ENCODE measurements at places on chromosomes 13 and 19. TPM values are rescaled to one million over a fixed set of nuclear protein-coding genes. Genes with fewer than 3 reads are reported as not detected.

ALOX5AP gene
- 10.7 TPM for total RNA-seq

SMIM44 gene
- not detected for total RNA-seq

DMKN gene
- 131 TPM for total RNA-seq

SLC7A9 gene
- total RNA-seq = 0.70 TPM

TSSK6 gene
- 3.4 TPM for total RNA-seq

SIX5 gene
- 18.1 TPM for total RNA-seq
